ENCODE measurements at places on chromosomes 6 and 20.

- no peak for DNase-seq
These were observed 1.9 kb upstream of the POU3F2 start for GRCh38 chr6:98832284-98833056.

DNA sequence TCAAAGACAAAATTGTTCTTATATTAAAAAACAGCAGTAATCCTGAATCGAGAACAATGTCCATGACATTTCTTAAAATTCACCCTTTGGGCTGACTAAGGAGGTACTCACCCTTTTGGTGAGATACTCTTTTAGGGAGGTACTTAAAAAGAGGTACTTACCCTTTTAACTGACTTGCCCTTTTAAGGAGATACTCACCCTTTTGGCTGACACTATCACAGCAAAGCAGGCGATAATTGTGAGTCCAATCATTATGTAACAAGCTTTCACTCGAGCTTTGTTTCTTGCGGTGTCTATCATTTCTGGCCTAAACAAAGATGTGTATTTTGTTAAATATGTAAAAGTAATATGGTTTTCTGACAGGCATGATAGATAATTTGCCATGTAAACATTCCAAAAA is 3.7 kb downstream of the FAM162B start:
- DNase-seq, result no peak

DNA sequence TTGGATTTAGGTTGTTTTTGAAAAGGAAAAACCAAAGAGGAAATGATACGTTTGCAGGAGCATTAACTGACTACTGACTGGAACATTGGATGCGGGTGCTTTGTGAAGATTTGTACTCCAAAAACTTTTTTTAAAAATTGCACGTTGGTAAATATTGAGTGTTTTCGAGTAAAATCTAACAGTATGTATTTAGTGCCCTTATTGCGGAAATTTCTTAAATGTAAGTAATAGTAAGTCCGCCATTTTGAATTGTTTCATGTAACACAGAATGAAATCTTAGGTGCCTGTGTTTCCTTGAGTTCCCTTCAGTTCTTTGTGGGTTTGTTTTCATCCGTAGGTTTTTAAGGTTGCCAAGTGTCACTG is 15.2 kb upstream of the LIN28B start:
- DNase-seq, result no peak

- no peak for DNase-seq
These were observed 92.6 kb downstream of the DLL1 start for GRCh38 chr6:170198298-170198697.

GRCh38 chr6:110434961-110435602 is 19.7 kb upstream of the DDO start:
- DNase-seq, result no peak

GRCh38 chr6:39193201-39193791 is 36.0 kb downstream of the KCNK5 start:
- DNase-seq, result no peak

DNA sequence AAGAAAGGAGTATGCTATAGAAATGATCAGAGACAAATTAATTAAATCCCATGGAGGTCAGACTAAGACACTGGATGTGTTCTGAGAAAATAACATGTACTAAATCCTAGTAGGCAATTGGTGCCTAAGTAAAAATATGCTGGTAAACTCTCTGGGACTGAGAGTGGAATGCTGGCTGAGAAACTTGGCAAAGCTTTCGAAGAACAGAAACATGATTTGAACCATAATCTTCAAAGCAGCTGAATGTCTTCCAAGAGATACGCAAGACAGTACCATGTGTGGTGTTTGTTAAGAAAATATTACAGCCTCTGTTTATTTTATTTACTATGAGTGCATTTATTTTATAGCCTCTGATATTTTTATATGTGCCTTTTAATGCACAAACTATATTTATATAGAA is 55.2 kb downstream of the EFHC1 start:
- DNase-seq, result no peak

GRCh38 chr6:54907355-54907754 is 60.8 kb downstream of the FAM83B start:
- DNase-seq, result no peak

DNA sequence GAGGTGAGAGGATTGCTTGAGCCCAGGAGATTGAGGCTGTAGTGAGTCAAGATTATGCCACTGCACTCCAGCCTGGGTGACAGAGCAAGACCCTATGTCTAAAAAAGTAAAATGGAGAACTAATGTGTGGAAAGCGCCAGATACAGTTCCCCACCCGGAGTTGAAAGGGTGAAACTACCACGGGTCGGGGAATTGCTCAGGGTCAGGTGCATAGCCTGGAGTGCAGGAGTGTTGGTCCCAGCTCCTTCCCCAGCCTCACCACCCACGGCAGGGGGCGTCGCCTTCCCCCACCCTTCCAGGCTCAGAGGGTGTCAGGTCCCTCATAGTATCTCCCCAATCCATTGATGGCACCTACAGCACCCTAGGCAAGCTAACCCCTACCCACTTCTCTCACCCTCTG is 26.1 kb downstream of the C20orf203 start:
- no peak for DNase-seq

- no peak for DNase-seq
These were observed 139.3 kb downstream of the PDSS2 start for GRCh38 chr6:107319906-107320530.

DNA sequence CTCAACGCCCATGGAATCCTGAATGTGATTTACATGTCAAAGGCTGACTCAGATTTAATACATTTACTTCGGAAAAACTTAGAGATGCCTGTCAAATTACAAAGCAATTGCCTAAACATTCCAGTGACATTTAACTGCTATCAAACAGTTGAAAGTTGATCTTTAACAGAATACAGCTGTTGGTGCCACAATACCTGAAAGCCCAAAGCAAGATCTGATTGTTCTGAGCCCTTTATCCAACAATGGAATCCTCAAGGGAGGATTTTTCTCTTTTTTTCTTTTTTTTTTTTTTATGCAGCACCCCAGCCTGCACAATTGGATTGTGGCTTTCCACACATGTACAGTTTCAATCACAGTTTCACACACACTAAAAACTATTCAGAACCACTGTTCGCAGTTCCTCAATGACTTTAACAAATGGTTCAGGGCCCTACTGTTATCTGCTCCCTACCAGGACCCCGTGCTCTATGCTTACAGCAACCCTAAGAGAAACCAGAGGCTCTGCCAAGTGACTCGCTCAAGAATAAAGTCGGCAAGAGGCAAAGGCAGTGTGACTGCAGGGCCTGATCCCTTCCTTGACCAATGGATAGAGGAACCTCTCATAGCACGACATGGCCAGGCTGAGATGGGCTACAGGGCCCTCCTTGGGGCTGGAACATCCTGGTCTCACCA is 33.3 kb downstream of the EPB41L2 start:
- DNase-seq, result no peak

DNA sequence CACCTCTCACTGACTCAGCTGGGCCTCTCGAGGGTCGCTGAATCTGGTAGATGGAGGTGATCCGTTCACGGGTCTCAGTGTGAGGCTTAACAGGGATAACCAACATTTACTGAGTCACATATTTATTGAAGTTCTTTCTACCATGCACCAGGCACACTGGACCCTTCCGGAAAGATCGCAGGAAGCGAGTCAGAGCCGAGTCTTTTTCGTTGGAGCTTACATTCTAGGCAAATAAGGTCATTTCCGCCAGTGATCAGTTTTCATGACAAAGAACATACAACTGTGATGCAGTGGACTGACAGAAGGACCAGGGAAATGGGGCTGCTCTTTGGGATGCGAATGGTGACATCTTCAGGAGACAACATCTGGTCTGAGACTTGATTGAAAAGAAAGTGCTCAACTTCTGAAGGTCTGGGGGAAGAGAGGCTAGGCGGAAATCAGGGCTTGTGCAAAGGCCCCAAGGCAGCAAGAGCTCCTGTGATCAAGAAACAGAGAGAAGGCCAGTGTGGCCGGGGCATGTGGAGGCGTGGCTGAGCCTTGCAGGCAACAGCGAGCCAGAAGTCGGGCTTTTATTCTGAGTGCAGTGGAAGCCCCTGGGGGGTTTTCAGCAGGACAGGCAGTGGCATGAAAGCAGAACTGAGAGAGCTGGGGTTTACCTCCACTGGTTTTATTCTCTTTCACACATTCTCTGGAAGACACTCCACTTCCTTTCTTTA is 56.7 kb downstream of the APCDD1L start:
- DNase-seq, result no peak

- no peak for DNase-seq
These were observed 324.2 kb upstream of the CNR1 start for GRCh38 chr6:88490195-88490907.

DNA sequence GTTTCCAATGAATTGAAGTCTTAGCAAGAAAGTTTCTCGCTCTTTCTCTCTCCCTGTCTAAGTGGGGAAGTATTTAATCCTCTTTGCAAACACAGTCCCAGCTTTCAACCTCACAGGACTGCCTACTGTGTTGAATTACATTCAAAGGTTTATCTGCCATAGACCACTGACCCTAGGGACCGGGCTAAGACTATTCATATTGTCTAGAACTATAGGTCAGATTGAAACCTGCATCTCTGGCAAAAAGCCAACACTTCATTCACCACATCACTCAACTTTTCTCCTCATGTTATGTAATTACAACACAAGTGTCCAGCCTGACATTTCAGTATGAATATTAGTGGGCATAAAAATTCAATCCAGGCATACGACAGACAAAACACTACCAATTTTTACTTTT is 314.7 kb upstream of the RSPO3 start:
- DNase-seq, result no peak

- DNase-seq, result no peak
These were observed 116.1 kb upstream of the NXT1 start for GRCh38 chr20:23234311-23235078.

DNA sequence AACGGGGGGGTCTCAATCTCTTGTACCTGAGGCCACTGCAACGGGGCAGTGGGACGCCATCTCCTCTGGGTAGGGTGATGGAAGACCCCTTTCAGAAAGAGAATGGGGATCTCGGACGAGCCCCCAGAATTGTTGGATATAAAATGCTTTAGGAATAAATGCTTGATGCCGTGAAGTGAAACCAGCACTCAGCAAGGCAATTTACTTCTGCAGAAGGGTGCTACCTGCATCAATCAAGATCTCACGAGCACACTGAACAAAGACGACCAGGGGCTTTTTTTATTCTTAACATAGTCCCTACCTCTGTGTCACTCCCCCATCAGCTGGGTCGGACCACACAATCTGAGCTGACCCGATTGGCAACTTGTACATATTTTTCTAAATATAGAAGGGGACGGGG is 203.6 kb upstream of the TBX18 start:
- no peak for DNase-seq

GRCh38 chr20:36096435-36096834 is 58.1 kb upstream of the EPB41L1 start:
- DNase-seq, result no peak

DNA sequence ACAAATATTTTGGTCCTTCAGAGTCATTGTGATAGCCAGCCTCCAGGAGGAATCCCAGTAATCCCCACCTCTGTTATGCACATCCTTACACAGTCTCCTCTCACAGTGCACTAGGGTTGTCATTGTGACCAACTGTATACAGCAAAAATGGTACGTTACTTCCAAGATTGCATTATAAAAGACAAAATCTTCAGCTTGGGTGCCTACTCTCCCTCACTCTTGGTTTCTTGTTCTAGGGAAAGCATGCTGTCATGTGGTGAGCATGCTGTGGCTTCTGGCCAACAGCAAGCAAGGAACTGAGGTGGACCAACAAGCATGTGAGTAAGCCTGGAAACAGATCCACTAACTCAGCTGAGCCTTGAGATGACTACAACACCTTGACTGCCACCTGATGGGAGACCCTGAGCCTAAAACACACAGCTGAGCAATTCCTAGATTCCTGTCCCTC is 130.1 kb upstream of the DST start:
- no peak for DNase-seq

DNA sequence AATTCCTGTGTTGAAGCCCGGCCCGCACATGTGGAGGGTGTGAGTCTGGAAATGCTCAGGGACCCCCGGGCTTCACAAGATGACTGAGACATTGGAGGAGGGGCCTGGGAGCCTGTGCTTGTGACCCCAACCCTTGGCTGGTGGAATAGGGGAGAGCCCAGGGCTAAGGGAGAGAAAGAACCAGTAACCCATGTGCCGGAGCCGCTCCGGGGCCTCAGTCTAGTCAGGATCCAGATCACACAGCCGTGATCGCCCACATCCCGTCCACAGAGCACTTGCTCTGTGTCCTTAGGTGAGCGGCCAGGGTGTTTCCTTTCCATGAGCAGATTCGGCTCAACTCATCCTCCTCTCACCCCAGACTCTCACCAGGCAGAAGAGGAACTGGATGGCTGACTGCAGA is 152.3 kb upstream of the RPS6KA2 start:
- no peak for DNase-seq

DNA sequence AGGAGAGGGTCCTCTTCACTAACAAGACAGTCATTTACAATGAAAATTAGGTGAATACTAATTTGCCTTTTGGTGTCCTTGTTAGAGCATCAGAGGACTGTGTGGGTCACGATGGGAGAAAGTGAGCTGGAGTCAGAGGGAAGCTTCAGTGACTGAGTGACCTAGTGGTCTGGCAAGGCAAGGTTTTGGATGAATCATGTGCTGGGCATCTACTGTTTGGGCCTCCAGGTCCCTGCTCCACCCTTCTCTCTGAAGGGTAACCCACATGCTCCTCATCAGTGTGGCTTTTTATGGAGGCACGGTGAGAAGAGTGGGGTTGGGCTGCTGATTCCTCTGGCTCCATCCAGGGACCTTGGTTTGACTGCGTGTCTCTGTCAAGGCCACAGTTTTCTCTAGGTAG is 60.5 kb upstream of the EXOC2 start:
- DNase-seq, result no peak

DNA sequence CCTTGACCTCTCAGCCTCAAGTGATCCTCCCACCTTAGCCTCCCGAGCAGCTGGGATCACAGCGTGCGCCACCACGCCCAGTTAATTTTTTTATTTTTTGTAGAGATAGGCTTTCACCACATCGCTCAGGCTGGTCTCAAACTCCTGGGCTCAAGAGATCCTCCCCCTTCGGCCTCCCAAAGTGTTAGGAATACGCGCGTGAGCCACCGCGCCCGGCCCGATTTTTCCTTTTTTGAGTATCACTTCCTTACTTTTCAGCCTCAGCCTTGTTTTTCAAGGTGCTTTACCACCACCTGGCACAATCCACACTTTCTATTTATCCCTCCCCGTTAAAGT is 791 bp upstream of the STX11 start:
- no peak for DNase-seq

- DNase-seq, result peak; percentile 80
These were observed 37.4 kb downstream of the VEGFA start for GRCh38 chr6:43807228-43808061.

DNA sequence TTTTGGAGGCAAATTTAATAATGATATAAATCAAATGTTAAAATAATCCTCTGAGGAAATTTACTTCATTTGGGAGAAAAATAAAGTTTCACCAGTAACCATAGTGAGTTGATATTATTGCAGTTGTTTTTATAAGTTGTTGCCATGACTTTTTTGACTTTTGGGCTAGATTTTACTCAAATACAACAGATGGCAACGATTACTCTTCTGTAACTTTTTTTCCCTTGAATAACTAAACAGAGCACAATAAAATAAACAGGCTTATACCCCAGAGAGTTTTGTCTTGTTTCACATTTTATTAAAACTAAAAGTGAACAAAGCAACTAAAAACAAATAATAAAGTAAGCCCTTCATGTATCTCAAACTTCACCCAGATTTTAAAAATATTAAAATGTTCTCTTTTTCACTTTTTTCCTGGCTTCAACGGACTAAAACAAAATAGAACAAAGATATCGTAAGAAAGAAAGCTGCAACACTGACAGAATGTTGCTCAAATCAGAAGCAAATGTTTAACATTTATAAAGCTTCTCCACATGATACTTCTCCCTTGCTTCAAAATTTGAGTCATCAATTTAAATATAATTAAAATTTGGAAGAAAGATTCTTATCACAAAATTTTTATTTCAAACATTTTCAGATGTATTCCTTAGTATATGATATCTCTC is 42.5 kb upstream of the BMP5 start:
- DNase-seq, result no peak

- peak; percentile 88 for DNase-seq
These were observed 534 bp downstream of the ZNF76 start for GRCh38 chr6:35259948-35260590.

All from hematopoietic multipotent progenitor cell (in vitro differentiated cells).